Stimulated activated CD4-positive, alpha-beta T cell treated with anti-CD3 and anti-CD28 coated beads, Interleukin-15, amount 100 ng/mL, for 48 hours (primary cell): ENCODE measurements at places on chromosomes 2 and 18.
A peak's percentile ranks its signal among the peaks of the same experiment; 100 is the strongest.

DNA sequence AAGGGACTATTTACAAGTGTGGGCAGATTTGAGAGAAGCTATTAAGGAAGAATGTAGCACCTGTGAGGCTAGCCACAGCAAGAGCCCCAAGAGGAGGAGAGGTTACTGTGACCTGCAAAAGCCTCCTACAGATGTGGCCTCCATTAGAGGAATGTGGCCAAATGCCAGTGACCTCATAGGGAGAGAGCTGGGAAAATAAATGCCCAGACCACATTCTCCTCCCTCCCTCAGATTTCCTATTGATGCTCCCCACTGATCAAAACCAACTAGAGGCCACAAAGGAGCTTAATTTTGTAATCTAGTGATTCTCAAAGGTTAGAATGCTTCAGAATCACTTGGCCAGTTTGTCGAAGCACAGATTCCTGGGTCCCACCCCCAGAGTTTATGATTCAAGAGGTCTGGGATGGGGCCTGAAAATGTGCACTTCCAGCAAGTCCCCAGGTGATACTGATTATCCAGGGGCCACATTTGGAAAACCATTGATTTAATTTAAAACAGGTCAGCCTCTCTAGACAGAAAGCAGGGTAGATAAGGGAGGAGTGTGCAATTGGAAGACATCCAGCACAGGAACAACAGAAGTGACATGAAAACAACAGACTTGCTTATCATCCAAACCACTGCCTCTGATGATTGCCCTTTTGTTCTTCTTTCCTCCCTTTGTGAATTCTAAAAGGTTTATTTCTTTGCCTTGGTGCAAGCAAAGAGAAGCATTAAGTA lies 61.2 kb upstream of the RBBP8 start:
- DNase-seq, result no peak

DNA sequence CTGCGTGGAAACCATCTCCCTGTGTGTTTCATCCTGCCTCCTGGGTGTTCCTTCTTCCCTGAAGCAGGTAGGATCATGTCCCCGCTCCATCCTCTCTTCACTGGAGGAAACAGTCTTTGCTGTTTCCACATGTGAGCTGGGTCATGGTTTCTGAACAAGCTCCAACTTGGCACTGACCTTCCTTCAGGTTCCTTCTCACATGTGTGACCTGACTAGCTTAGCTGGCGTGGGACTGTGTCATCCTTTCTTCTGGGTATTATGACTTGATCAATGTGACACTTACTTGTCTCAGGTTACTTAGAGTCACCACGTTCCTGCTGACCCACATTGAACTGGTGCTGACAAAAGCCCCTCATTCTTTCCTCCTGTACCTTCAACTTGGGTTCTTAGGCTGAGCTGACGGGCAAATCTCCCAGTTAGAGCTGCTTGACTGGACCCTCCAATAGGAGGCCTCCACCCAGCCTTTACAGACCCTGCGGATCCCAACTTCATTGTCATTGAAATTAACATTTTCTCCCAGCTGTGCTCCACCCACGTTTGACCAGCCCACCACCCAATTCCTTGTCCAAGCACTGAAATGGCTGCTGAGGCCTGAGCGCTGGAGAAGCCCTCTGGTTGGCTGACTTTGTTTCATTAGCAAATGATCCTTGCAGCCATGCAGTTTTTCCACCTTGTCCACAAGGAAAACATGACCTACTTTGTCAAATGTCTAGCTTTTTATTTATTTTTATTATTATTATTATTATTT lies 128.1 kb downstream of the DDX1 start:
- no peak for DNase-seq

DNA sequence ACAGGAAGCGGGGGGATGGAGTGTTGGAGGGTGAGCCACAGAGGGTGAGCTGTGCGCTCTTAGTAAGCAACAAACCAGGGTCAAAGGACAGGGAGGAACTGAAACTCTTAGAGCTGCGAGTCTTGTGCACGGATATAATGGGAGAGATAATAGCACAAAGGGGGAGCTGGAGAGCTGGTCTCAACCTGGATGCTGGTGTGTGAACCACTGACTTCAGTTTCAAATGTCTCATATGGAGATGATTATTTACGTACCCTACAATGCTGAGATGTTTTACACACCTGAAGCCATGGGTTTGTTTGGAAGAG lies 35.9 kb downstream of the PTGR3 start:
- no peak for DNase-seq

- no peak for DNase-seq
Measured at GRCh38 chr18:37666991-37667390, 101.4 kb upstream of the CELF4 start.

DNA sequence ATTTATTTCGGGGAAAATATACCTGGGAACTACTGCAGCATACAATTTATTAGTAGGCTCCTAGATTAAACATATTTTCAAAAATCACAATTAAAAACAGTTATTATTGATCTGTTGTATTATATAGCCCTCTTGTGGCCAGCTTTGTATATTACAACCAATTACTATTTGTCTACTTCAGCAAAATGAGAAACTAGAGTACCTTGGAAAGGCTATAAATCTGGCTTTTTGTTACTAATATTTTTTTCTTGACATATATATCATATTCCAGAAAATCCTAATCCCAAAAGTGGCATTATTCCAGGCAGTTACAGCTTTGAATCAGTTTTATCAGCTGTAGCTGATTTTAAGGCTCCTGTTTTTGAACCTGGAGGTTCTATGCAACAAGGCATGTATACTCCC lies 101.2 kb downstream of the UBR3 start:
- DNase-seq, result no peak

DNA sequence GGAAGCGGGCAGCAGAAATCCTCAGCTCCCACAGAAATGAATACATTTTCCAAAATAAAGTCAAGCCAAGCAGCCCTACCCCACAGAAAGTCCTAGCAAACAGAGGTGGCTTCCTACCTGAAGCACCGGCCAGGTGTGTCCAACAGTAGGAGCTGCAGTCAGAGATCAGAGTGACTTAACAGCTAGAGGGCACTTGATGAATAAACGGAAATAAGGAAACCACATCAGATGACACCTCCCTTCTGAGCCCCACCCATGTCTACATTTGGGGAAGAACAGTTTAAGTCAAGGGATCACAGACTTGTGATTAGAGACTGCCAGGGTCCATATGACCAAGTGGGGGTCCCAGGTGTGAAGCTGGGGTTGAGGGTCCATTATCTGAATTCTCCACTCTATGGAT lies at the start of gene CXCR1:
CXCR1 (minus strand) TSS at position 172 of the 400 bp plus-strand sequence. CDS start 1,751 bp downstream, outside the sequence.
- DNase-seq, result peak; percentile 13

DNA sequence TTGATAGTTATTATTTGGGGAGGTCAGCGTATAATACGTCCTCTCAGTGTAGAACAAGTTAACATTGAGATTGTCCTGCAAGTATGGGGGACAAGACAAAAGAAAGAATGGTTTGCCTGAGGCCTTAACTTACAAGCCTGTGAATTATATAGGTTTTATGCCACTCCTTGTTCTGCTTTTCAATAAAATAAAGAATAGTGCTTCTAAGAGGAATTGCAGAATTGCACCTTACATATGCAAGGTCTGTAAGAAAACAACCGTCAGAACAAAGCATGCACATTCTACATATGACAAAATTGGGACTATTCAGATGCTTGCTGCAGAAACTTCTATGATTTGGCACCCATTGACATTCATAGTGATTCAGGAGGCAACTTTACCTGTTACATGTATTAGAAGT lies 785.0 kb downstream of the NR4A2 start:
- no peak for DNase-seq
